ENCODE measurements at places on chromosomes 3 and 15.

- DNase-seq: peak; percentile 44
Observed at GRCh38 chr3:161851941-161852566, 355.4 kb downstream of the OTOL1 start.

- DNase-seq: peak; percentile 22
Observed at GRCh38 chr15:52789601-52790168, 451 bp downstream of the ONECUT1 start.

DNA sequence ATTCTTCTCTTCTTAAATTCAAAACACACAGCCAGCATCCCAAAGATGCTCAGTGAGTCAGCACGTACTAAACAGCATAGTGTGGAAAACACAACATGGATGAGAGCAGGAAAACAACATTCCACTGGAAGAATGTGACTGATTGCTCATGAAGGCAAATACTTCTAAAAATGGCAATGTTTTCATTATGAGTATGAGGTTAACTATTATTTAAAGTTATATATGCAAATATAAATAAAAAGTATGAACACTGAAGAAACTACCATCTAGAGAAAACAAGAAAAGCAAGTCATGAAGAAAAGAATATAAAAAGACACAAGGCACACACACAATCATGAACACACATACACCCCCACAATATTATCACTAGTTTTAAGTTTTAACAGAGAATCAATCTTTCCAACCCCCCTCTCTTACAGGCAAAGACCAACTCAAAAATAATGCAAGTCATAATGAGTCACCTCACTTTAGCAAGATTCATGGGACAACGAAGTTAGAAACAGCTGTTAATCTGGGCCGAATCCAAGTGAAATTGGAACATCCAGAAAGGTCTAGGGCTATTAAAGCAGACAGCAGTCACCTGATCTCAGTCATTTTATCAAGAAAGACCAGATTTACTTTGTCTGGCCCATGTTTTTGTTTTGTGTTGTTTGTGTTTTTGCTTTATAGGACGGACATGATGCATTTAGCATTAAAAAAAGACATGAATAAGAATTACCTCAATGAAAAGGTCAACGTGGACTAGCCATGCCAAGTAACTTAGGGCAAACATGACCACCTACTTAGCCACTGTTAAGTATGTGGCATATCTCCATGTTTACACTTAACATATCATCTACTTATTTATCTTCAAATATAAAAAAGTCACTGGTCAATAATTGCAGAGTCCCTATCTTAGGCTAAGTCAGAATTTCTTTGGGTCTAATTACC lies 18.1 kb downstream of the GBE1 start:
- no peak for DNase-seq

GRCh38 chr3:76034649-76035048 lies 249.3 kb upstream of the ZNF717 start:
- DNase-seq: no peak

DNA sequence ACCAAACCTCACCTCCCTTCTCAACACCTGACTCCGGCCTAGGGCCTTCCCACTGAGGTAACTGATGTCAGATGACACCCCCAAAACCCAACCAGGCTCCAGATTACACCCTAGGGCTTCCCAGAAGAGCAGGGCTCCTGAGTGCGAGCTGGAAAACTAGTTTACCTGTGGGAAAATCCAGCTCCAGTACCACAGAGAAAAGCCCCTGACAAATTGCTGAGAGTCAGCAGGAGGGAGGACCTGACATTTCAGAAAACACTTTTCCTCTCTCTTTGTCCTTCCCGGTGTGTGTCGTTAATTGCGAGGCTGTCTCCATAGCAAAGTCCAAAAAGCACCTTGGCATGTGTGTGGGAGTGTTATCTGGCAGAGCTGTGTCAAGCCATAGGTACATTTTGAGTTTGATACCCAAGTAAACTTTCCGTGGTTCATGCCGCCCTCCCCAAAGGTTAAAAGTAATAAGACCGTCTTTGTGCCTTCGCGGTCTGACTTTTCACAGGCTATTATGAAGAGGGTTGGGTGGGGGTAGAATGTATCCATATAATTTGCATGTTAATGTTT lies 79.8 kb upstream of the FNDC3B start:
- no peak for DNase-seq

- no peak for DNase-seq
Observed at GRCh38 chr3:196399485-196399945, 32.7 kb downstream of the UBXN7 start.

- no peak for DNase-seq
Observed at GRCh38 chr15:22942306-22942855, 37.8 kb downstream of the CYFIP1 start.

GRCh38 chr3:178750639-178751300 lies 214.5 kb downstream of the KCNMB2 start:
- DNase-seq: no peak

DNA sequence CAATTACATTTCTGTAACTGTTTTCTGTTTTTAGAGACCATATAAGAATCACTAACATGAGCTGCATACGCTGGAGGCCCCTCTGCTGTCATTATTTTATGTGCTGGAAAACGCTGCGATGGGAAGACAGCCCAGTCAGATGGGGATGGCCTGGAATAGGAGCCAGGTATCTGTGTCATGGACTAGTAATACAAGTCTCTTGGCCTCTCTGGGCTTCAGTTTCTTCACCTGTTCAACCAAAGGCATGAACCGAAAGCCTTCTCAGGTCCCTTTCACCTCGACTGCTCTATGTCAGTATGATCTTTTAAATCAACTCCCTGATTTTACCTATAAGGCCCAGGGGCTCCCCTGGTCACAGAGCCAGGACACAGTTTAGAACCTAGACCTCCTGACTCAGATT lies 14.6 kb upstream of the RFTN1 start:
- no peak for DNase-seq

DNA sequence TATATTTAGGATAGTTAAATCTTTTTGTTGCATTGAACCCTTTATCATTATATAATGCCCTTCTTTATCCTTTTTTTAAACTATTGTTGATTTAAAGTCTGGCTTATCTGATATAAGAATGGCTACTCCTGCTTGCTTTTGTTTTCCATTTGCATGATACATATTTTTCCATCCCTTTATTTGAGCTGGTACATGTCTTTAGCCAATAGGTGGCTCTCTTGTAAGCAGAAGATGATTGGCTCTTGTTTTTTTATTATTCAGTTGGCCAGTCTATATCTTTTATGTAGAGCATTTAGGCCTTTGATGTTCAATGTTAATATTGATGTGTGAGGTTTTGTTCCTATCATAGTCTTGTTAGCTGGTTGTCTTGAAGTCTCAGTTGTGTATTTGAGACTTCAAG lies 99.5 kb upstream of the MCTP2 start:
- DNase-seq: no peak

DNA sequence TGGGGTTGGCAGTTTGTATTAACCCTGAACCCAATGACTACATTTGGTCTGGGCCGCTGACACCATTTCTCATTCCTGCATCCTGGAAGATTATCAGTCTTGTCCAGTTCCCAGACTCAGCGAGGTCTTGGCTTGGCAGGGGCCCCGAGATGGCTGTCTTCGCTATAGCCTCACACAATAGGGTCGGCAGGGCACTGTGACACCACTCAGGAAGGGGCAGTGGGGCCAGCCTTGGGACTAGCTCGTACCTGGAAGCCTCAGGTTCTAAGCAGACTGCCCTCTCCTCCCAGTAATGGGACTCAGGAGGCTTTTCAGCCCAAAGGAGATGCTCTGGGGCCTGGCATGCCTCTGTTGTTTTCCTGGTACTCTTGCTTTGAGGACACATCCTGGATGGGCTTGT lies 9.1 kb downstream of the TEX264 start:
- no peak for DNase-seq

- DNase-seq: no peak
Observed at GRCh38 chr15:44265757-44266156, 22.8 kb upstream of the GOLM2 start.

GRCh38 chr15:88484682-88485331 lies 17.3 kb downstream of the MRPS11 start:
- no peak for DNase-seq

DNA sequence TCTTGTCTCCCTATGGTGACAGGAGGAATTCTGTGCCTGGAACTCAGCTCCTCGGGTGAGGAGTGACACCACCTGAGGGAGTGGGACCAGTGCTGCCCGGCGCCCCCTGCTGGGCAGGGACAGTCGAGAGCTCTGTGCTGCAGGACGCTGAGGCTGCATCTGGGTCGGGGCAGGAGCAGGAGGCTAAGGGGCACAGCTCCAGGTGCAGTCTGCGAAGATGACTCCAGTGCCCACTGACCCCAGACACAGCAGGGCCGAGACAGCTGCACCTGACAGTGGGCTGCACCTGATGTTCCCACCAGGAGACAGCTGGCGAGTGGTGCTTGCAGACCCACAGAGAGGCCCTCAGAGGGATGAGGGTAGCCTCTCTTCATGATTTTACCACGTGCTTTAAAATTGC lies 152.9 kb downstream of the ATP10A start:
- DNase-seq: peak; percentile 5

DNA sequence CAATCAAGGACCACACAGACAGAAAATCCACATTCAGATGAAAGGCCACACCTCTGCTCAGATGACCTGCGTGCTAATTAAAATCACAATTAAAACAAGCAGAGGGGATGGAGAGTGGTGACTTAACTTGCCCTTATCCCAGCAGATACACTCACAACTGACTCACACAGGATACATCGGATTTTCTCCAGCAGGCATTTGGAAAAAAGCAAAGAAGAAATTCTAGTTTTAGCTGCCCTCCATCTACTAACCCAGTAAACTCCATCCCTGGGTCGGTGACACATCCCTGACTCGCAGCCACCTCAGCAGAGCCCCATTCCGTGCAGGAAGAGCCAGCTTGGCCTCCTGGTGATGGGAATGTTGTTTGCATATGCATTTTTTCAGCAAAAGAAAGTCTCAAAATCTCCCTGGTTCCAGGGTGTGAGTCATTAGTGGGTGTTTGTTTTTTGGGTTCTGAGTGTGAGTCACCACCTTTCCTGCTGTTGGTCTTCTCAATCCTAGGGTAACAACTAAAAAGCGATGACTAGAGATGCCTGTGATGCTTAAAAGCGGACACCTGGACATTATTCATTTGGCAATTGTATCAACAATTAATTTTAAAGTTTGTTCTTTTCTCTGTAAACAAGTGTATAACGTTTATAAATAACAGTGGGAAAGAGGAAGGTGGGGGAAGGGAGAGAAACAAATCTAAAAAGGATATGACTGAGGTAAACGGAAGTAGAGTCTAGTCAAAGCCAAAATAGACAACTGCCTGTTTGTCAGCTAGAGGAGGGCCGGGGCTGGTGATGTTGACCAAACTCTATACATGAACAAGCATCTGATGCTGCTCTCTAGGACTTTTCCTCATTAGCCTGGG lies 49.8 kb upstream of the SLC4A7 start:
- DNase-seq: peak; percentile 35

GRCh38 chr3:150523538-150523937 lies 22.8 kb downstream of the SERP1 start:
- no peak for DNase-seq

GRCh38 chr3:39474126-39474515 lies 6.6 kb downstream of the MOBP start:
- no peak for DNase-seq

DNA sequence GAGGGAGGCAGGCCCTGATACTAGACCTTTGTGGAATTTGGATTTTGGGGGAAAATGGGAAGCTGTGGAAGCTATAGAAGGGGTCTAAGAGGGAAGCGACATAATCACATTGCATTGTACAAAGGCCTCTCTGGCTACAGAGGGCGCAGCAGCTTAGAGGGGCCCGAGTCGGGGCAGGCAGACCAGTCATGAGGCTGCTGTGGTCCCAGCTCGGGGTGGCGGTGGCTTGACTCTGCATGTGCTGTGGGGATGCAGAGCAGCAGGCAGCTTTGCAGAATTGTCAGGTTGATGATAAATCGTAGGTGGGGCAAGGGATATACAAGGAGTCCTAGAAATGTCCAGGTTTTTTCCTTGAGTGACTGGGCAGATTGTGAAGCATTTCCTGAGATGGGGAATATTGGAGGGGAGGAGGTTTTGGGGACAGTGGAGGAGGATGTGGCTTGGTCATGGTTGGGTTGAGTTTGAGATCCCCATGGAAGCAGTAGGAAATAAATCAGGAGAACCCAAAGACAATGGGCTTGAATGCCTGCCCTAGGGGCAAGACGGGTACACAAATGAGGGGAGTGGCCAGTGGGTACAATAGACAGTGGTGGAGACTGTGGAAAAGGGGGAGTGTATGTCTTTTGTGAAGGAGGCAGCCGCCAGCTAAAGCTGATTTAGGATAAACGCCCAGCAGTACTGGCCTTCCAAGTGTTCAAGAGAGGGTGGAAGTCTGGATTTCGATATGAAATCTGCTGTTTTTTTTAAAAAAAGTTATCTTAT lies 94.1 kb downstream of the HMG20A start:
- DNase-seq: no peak

- no peak for DNase-seq
Observed at GRCh38 chr3:133675631-133676335, 14.0 kb upstream of the TOPBP1 start.

GRCh38 chr15:89442671-89443307 lies 53.6 kb downstream of the RHCG start:
- DNase-seq: peak; percentile 23

GRCh38 chr3:72754582-72754981 lies 93.7 kb downstream of the SHQ1 start:
- no peak for DNase-seq

DNA sequence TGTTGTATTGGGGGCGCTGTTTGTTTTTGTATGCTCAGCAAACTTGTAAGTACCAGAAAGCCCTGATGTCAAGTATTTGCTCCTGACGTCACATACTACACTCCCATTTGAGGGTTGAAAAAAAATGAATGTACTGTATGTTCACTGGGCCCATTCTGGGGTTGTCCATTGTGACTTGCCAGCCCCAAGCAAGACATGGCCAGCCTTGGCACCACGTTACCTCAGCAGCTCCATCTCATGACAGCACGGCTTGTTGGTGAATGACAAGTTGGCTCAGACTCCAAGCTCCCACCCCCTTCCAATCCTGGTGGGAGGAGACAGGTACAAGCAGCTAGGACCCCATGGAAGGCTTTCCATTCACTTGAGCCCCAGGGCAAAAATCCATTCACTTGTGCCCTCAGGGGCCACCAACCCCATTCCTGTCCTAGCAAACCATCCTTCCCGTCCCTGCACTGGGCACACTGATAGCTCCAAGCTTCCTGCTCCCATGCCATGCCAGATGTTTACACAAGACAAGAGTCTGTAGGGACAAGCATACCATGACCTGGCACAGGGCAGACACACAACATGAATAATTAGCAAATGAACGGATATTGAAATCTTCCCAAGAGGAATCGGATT lies 1.6 kb downstream of the PHGR1 start:
- no peak for DNase-seq

DNA sequence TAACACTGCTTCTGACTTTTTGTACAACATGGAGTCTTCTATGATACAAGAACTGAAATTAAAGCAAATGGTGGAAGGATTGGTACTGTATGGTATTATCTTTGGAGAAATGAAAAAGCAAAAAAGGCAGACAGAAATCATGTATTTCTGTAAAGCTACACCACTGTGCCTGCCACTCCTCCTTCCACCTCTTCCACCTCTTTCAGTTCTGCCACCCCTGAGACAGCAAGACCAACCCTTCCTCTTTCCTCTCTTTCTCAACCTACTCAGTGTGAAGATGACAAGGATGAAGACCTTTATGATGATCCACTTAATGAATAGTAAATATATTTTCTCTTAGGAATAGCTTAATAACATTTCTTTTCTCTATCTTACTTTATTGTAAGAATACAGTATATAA lies 57.0 kb downstream of the CD200 start:
- DNase-seq: no peak

GRCh38 chr15:66885281-66885915 lies 180.0 kb upstream of the SMAD3 start:
- no peak for DNase-seq

GRCh38 chr3:71944482-71945065 lies 159.6 kb upstream of the PROK2 start:
- DNase-seq: no peak

Measured in Jurkat, Clone E6-1 (cell line).